ENCODE measurements at places on chromosomes 1 and 21. TPM values are rescaled to one million over a fixed set of nuclear protein-coding genes. Genes with fewer than 3 reads are reported as not detected.
A peak's percentile ranks its signal among the peaks of the same experiment; 100 is the strongest.

DNA sequence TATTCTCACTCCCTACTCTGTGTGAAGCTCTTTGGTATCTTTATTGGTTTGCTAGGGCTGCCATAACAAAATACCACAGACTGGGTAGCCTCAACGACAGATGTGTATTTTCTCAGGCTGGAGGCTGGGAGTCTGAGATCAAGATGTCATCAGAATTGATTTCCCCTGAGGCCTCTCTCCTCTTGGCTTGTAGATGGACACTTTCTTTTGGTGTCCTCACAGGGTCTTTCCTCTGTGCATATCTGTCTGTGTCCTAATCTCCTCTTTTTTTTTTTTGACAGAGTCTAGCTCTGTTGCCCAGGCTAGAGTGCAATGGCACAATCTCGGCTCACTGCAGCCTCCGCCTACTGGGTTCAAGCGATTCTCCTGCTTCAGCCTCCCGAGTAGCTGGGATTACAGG is 71.4 kb upstream of the KCNJ6 start:
- no peak for DNase-seq
- no peak overlapping the region for H3K27ac ChIP-seq
- H3K36me3 ChIP-seq = no peaks in the 10 kb centered on the region
- H3K4me1 ChIP-seq = no peaks in the 10 kb centered on the region
- H3K4me3 ChIP-seq = no peak overlapping the region
- peaks cover 19% of the 10 kb centered on the region for H3K27me3 ChIP-seq

- no peak for DNase-seq
- H3K4me1 ChIP-seq = no peaks in the 10 kb centered on the region
- H3K36me3 ChIP-seq = no peaks in the 10 kb centered on the region
These were observed 18.0 kb downstream of the CD244 start for GRCh38 chr1:160844447-160845232.

DNA sequence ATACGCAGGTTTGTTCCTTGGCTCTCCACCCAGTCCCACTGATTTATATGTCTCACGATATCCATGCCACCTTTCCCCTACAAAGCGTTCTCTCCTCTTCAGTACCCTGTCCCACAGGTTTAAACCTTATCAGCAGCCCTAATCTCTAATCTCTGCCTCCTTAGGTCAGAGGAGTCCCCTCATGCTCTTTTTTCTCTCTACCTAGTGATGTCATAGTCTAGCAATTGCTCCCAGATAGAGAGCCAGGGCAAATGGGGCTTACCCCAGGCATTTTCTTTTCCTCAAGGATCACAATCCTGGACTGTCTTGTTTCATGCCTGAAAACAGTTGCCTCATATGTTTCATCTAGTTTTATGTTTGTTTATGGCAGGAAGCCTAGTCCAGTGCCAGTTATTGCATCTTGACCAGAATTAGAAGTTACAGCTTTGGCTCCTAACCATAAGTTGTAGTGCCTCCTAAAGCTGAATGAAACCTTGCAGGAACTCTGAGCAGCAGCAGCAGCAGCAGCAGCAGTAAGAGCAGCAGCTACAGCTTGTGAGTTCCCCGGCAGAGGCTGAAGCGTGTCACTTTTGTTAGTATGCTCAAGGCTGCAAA is 26.7 kb upstream of the TP53BP2 start:
- no peak overlapping the region for H3K27ac ChIP-seq
- DNase-seq = no peak
- H3K36me3 ChIP-seq = no peaks in the 10 kb centered on the region
- H3K27me3 ChIP-seq = no peaks in the 10 kb centered on the region

DNA sequence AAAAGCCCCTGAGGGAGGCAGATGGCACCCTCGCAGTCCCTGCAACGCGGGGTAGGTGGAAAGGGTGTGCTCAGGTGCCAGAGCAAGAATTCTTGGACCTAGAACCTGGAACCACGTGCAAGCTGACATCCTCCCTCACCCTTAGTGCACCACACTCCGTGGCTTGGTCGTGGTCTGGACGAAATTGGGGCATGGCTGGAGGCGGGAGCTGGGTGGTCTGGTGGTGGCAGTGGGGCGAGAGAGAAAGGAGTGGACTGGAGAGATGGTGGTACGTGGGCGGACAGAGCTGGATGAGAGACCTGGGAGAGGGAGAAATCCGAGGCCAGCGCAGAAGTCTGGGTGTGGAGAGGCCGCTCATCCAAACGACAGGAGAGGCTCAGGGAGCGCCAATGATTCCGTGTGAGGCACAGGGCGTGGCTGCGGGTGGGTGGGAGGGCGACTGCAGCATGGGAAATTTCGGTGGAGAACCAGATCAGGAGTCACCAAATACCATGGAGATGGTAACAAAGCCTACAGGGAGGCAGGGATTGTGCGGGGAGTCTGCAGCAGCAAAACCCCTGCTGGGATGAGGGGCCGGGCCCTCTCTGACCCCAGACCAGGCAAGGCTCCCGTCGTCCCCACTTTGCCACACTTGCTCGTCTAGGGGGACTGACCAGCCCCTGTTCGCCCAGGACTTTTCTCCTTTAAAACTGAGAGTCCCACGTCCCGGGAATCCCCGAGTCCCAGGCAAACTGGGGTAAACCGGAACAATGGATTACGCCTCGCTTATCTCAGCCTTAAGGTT is 31.9 kb downstream of the CDCP2 start:
- H3K4me1 ChIP-seq = peaks cover 12% of the 10 kb centered on the region
- no peaks in the 10 kb centered on the region for H3K36me3 ChIP-seq
- peak overlapping the region; percentile 44 for H3K4me3 ChIP-seq

DNA sequence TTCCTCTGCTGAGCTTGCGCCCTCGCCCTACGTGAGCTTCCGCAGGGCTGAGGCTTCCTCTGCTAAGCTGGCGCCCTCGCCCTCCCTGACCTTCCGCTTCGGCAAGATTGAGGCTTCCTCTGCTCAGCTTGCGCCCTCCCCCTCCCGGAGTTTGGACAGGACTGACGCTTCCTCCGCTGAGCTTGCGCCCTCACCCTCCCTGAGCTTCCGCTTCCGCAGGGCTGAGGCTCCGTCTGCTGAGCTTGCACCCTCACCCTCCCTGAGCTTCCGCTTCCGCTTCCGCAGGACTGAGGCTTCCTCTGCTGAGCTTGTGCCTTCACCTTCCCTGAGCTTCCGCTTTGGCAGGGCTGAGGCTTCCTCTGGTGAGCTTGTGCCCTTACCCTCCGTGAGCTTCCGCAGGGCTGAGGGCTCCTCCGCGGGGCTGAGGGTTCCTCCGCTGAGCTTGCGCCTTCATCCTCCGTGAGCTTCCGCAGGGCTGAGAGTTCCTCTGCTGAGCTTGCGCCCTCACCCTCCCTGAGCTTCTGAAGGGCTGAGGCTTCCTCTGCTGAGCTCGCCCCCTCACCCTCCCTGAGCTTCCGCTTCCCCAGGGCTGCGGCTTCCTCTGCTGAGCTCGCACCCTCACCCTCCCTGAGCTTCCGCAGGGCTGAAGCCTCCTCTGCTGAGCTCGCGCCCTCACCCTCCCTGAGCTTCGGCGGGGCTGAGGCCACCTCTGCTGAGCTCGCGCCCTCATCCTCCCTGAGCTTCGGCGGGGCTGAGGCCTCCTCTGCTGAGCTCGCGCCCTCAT is 753.6 kb upstream of the TPTE start:
- no peak overlapping the region for H3K27ac ChIP-seq
- no peaks in the 10 kb centered on the region for H3K27me3 ChIP-seq
- no peaks in the 10 kb centered on the region for H3K36me3 ChIP-seq

DNA sequence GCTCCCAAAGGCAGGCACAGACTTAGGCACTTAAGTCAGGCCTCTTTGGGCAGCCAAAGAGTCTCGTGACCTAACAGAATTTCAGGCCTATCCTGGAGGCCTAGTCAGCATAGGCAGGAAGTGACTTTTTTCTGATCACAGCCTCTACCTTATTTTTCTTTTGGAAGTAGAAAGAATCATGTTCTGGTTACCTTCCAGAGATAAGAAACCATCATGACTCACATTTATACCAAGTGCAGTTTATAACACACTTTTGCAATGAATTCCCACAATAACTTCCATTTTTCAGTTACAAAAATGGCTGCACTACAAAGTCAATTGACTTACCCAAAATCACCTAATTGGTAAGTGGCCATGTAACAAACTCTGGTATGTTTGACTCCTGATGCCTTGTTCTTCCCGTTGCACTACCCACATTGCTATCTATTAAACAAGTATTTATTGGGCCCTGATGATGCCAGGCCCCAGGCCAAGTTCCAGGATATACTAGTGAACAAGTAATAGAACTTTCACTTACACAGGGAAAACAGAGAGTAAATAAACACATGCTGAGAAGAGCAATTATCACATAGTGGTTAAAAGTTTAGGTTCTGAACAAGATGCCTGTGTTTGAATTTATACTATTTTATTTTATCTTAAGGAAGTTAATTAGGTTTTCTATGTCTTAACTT is 74.3 kb downstream of the SH3GLB1 start:
- no peaks in the 10 kb centered on the region for H3K36me3 ChIP-seq
- no peak overlapping the region for H3K27ac ChIP-seq
- peaks cover 24% of the 10 kb centered on the region for H3K4me1 ChIP-seq
- no peak for DNase-seq
- H3K27me3 ChIP-seq = no peaks in the 10 kb centered on the region

- H3K36me3 ChIP-seq = no peaks in the 10 kb centered on the region
- peak; percentile 64 for DNase-seq
- H3K27ac ChIP-seq = peak overlapping the region; percentile 70
- peak overlapping the region; percentile 24 for H3K4me3 ChIP-seq
- peaks cover 11% of the 10 kb centered on the region for H3K4me1 ChIP-seq
- no peaks in the 10 kb centered on the region for H3K27me3 ChIP-seq
These were observed 236.5 kb upstream of the JUN start for GRCh38 chr1:59020151-59020997.

DNA sequence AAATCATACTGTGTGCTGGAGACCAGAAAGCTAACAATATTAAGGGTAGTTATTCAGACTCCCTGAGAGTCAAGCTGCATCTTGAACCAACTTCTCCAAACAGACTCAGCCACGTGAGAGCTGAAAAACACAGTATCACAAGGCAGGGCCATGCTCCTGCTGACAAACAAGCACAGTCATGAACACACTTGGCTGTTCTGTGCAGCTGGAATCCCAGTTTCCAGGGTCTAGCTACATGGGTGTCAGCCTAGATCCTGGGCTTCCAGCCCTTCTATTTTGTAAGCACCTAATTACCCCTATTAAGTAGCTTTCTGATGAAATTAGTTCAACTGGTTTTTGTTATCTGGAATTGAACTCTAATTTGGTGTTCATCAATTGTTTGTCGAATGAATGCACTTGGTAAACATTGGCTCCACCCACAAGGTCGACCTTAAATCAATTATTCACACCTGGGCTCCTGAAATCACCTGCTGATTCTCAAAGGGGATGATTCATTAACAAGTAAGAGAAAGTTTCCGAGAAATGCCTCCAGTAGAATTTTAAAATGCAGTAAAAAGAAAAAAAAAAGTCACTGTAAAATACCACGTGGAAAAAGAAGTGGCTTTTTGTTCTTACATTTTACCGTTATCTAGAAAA is 179.3 kb downstream of the ZC3H11B start:
- DNase-seq = no peak
- H3K36me3 ChIP-seq = no peaks in the 10 kb centered on the region
- no peaks in the 10 kb centered on the region for H3K4me1 ChIP-seq
- H3K27ac ChIP-seq = no peak overlapping the region

EBNA1BP2 gene
- 26.9 TPM for total RNA-seq

GRCh38 chr1:41710980-41711379 is 207.7 kb downstream of the HIVEP3 start:
- H3K4me1 ChIP-seq = peaks cover 26% of the 10 kb centered on the region
- no peaks in the 10 kb centered on the region for H3K36me3 ChIP-seq
- no peak overlapping the region for H3K4me3 ChIP-seq

DNA sequence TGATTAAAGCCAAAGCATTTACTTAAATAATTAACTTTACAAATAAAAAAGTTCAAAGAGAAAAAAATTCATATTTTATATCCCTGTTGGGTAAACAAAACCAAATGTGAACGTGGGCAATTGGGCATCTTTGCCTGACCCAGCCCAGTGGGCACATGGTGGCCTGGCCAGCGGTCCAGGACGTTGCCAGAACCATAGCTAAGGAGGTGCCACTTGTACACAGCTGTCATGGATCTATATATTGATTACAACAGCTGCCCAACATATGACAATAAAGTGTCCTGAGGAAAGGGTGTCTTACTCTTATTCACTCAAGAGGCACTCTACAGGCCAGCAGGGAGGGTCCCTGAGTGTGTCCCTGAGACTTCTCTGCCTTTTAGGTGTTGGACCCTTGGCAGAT is 78.5 kb downstream of the BCAR3 start:
- DNase-seq = no peak
- no peak overlapping the region for H3K27ac ChIP-seq
- H3K4me1 ChIP-seq = peaks cover 79% of the 10 kb centered on the region
- H3K4me3 ChIP-seq = no peak overlapping the region
- no peaks in the 10 kb centered on the region for H3K36me3 ChIP-seq

DNA sequence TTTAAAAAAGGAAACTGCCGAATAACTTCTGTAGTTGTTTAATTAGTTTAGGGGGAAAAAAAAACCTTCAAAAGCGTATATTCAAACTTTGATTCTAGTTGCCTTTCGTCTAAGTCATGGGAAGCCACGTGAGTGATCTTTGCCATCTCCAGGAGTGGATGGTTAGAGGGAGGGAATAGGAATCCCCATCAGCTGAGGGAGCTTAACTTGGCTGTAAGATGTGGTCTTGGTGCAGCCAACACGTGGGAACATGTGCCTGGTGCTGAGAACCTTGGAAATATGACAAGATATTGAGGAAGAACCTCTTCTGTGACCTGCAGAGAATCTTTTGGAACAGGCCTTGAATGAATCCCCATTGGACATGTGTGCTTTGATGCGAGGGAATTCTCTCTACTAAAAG is 1.7 kb downstream of the BACE2 start:
- H3K4me3 ChIP-seq = no peak overlapping the region
- H3K4me1 ChIP-seq = peaks cover 32% of the 10 kb centered on the region
- DNase-seq = no peak
- no peaks in the 10 kb centered on the region for H3K27me3 ChIP-seq
- H3K36me3 ChIP-seq = no peaks in the 10 kb centered on the region

FMOD gene
- 8.1 TPM for total RNA-seq

- H3K4me1 ChIP-seq = peaks cover 63% of the 10 kb centered on the region
- peaks cover 93% of the 10 kb centered on the region for H3K36me3 ChIP-seq
- peak overlapping the region; percentile 60 for H3K27ac ChIP-seq
- no peak overlapping the region for H3K4me3 ChIP-seq
These were observed 48.3 kb upstream of the MTR start for GRCh38 chr1:236746785-236747184.

CACHD1 gene
- 2.6 TPM for total RNA-seq

KRTAP21-2 gene
- total RNA-seq = not detected

DNA sequence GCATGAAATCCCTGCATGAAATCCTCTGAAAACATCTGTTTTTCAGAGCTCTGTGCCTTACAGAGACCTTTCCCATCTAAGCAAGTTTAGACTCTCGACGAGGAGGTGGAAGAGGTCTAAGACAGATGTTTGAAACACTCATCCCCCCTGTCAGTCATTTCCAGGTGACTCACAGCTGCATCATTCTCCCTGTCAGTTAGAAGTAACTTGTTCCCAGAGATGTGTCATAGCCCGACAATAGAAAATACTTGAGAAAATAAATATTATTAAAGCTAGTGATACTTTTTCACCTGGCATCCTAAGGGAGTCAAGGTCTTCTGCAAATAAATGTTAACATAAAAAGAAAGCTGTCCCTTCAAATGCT is 41.6 kb upstream of the SEC16B start:
- H3K27ac ChIP-seq = no peak overlapping the region
- H3K4me1 ChIP-seq = no peaks in the 10 kb centered on the region
- DNase-seq = no peak
- H3K4me3 ChIP-seq = no peak overlapping the region
- no peaks in the 10 kb centered on the region for H3K36me3 ChIP-seq

- H3K4me3 ChIP-seq = no peak overlapping the region
- H3K36me3 ChIP-seq = no peaks in the 10 kb centered on the region
- H3K27ac ChIP-seq = no peak overlapping the region
- no peaks in the 10 kb centered on the region for H3K27me3 ChIP-seq
- no peak for DNase-seq
- H3K4me1 ChIP-seq = no peaks in the 10 kb centered on the region
These were observed 94.5 kb downstream of the KCND3 start for GRCh38 chr1:111895017-111895416.

- H3K4me3 ChIP-seq = no peak overlapping the region
- peak; percentile 66 for DNase-seq
- no peak overlapping the region for H3K27ac ChIP-seq
- peaks cover 4% of the 10 kb centered on the region for H3K4me1 ChIP-seq
These were observed 81.7 kb upstream of the PGBD5 start for GRCh38 chr1:230507666-230508402.
